MM.1S (cell line): ENCODE measurements at places on chromosomes 3 and 15.

- DNase-seq = no peak
Observed at GRCh38 chr15:38667890-38668850, 103.6 kb upstream of the RASGRP1 start.

- DNase-seq = no peak
Observed at GRCh38 chr3:17118771-17119170, 234.0 kb downstream of the PLCL2 start.

DNA sequence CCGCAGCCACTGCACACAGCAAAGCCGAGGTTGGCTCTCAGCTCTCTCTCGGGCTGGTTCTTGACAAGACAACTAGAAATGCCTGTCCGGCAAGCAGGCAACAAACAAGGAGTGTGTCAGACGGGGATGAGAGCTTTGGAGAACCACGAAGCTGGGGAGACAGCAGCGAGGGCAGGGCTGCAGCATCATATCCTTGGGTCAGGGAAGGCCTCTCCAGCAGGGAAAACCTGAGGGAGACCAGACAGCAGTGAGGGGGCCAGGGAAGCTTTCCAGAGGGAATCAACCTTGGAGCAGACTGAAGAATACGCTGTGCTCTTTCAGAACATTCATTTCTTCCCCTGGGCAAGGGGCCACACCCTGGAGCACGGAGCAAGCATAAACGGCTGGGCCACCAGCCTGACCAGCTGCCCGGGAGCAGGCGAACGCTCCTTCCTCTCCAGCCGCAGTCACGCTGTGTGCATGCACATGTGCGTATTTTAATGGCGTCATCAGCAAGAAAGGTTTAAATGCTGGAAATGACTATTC lies 58.7 kb downstream of the CHSY1 start:
- no peak for DNase-seq

- DNase-seq = no peak
Observed at GRCh38 chr15:62052713-62053112, 7.5 kb downstream of the VPS13C start.

- no peak for DNase-seq
Observed at GRCh38 chr3:147187687-147188086, 218.7 kb downstream of the ZIC4 start.

GRCh38 chr15:89334510-89335297 lies at the start of gene POLG:
TSS of gene POLG (minus strand) at chr15:89334824. CDS start at chr15:89333754, 1,070 bp downstream.
- peak; percentile 99 for DNase-seq
